ENCODE measurements at places on chromosomes 2 and 18.

DNA sequence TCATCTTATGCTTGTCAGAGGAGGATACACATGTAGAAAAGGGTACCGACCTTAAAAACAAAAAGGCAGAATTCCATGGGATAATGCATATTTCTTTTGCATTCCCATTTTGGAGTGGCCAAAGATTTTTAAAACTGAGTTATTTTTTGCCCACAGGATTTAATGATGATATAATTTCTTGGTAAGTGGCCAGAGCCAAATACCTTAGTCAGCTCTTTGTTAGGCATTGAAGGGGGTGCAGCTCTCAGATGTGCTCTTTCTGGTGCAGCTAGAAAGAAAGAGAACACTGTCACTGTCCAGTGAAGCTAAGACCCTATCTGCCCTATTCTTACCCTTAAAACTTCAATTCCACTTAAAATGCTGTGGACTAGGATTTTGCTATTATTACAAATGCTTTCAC is 10.8 kb downstream of the COQ10B start:
- peaks cover 38% of the 10 kb centered on the region for H3K36me3 ChIP-seq
- H3K4me1 ChIP-seq: peaks cover 5% of the 10 kb centered on the region
- no peaks in the 10 kb centered on the region for H3K27me3 ChIP-seq
- H3K4me3 ChIP-seq: no peak overlapping the region
- H3K27ac ChIP-seq: no peak overlapping the region
- no peak for DNase-seq

DNA sequence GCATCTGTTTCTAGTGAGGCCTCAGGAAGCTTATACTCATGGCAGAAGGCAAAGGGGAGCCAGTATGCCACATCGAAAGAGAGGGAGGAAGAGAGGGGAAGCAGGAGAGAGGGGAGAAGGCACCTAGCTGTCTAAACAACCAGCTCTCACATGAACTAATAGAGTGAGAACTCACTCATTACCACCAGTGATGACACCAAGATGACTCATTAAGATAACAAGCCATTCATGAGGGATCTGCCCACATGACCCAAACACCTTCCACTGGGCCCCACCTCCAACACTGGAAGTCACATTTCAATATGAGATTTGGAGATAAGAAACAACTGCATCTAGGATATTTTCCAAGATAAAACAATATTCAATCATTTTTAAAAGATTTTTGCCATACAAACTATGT is 753.9 kb upstream of the ZEB2 start:
- no peak overlapping the region for H3K4me3 ChIP-seq
- no peaks in the 10 kb centered on the region for H3K36me3 ChIP-seq
- no peak overlapping the region for H3K27ac ChIP-seq
- no peak for DNase-seq
- no peaks in the 10 kb centered on the region for H3K4me1 ChIP-seq
- H3K27me3 ChIP-seq: no peaks in the 10 kb centered on the region

GRCh38 chr2:191113761-191114160 is 37.0 kb downstream of the STAT4 start:
- peaks cover 60% of the 10 kb centered on the region for H3K4me1 ChIP-seq
- H3K4me3 ChIP-seq: peak overlapping the region; percentile 43
- peak overlapping the region; percentile 76 for H3K27ac ChIP-seq
- DNase-seq: no peak

GRCh38 chr2:164840930-164841718 is 499 bp downstream of the COBLL1 start:
- peak overlapping the region; percentile 73 for H3K4me3 ChIP-seq
- peak; percentile 29 for DNase-seq
- no peak overlapping the region for H3K27ac ChIP-seq
- H3K36me3 ChIP-seq: no peaks in the 10 kb centered on the region
- H3K27me3 ChIP-seq: peaks cover 52% of the 10 kb centered on the region

- H3K27me3 ChIP-seq: peaks cover 17% of the 10 kb centered on the region
- no peak for DNase-seq
- no peak overlapping the region for H3K4me3 ChIP-seq
- no peaks in the 10 kb centered on the region for H3K4me1 ChIP-seq
Observed at GRCh38 chr2:176668912-176669311, 399.7 kb downstream of the MTX2 start.

DNA sequence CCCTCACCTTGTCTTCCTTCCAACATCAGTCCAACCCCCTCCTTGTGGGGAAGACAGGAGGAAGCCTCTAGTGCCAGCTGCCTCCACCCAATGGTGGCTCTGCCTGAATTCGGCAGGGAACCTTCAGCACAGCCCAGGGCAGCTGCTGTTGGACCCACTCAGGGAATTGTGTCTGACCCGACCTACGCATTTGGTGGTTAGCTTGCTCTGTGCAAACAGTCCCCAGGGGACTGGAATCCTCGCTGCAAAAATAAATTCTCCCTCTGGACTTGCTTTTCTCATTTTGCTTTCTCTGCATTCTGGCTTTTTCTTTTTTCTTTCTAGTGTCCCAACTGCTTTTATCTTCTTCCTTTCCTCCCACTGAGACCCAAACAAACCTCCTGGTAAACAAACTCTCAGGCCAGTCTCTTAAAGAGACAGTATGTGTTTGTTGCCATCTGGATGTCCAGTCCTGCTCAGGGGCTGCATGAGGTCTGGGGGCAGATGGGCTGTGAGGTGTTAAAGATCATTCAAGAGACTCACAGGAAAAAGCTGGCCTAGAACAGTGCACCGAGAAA is 137.7 kb upstream of the HAAO start:
- H3K4me1 ChIP-seq: no peaks in the 10 kb centered on the region
- H3K27me3 ChIP-seq: peaks cover 2% of the 10 kb centered on the region
- H3K36me3 ChIP-seq: no peaks in the 10 kb centered on the region
- H3K27ac ChIP-seq: no peak overlapping the region
- H3K4me3 ChIP-seq: no peak overlapping the region

GRCh38 chr18:23861805-23862470 is 152.6 kb upstream of the TTC39C start:
- H3K4me3 ChIP-seq: no peak overlapping the region
- no peak for DNase-seq
- H3K36me3 ChIP-seq: peaks cover 7% of the 10 kb centered on the region
- peak overlapping the region; percentile 71 for H3K27ac ChIP-seq

GRCh38 chr2:98311771-98312545 is 34.3 kb upstream of the CNGA3 start:
- H3K4me1 ChIP-seq: no peaks in the 10 kb centered on the region
- no peaks in the 10 kb centered on the region for H3K36me3 ChIP-seq
- H3K27me3 ChIP-seq: peaks cover 9% of the 10 kb centered on the region
- H3K4me3 ChIP-seq: no peak overlapping the region
- no peak overlapping the region for H3K27ac ChIP-seq

DNA sequence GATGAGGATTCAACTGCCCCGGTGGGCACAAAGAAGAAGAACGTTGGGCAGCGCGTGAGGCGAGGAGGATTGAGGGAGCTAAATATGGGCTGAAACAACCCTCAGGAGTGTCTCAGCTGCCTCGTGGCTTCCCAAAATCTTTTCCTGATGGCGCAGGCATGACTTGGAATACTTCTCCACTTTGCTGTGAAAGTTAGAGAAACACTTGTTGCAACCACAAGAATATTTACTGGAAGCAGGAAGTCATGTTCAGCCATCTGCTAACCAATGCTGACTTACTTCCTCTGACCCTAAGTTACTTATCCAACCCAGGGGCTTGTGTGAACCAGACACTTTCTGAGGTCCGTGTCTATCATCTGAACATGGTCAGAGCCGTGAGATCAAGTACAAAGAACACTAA is 148.8 kb downstream of the ARL4C start:
- DNase-seq: no peak
- no peak overlapping the region for H3K4me3 ChIP-seq

DNA sequence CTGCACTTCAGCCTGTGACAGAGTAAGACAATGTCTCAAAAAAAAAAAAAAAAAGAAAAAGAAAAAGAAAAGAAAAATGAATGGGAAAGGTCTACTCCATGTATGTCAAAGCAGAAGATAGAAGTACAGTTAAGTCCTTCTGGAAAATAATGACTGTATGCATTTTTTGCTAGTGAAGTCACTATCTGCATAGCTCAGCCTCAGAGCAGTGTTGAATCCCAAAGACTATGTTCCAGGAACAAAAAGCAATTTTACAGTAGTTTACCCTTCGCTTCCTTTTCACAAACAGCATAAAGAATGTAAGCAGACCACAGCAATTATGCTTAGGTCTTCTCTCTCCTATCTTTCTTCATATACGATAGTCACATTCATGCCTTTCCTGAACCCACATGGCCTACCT is 497.4 kb downstream of the CMPK2 start:
- H3K27ac ChIP-seq: no peak overlapping the region
- DNase-seq: no peak
- no peaks in the 10 kb centered on the region for H3K36me3 ChIP-seq
- H3K4me3 ChIP-seq: no peak overlapping the region

GRCh38 chr2:62186156-62186905 is 9.6 kb upstream of the B3GNT2 start:
- no peaks in the 10 kb centered on the region for H3K36me3 ChIP-seq
- H3K4me3 ChIP-seq: no peak overlapping the region
- H3K4me1 ChIP-seq: no peaks in the 10 kb centered on the region
- peaks cover 11% of the 10 kb centered on the region for H3K27me3 ChIP-seq
- no peak for DNase-seq

DNA sequence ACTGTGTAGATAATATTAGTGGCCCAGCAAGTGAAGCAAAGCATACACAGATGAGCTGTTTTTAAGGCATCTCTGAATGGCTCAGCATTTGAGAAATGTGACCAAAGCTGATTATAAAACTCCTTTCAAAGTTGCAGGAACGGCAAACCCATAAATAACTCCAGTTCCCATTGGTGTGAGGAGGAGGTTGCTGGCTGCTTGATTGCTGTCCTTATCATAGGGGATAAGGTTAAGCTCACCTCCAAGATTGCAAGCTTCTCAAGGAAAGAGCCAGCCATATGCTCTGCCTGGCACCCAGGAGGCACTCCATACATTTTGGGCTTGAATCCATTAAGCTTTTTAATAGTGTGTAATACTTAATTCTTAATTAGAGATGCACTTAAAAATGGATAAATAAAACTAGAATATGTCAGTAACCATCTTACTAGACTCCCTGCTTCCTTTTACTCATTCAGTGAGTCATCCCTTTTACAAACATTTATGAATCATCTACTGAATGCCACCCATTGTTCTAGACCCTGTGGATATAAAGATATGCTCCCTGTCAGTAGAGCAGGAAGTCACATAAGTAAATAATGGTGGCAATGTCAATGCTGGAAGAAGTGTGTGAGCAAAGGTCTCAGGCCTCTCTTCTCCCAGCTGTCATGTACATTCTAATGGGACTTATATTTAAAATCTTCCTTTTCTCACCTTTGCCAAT is 99.3 kb downstream of the SPATS2L start:
- H3K36me3 ChIP-seq: peaks cover 9% of the 10 kb centered on the region
- DNase-seq: no peak
- H3K4me3 ChIP-seq: no peak overlapping the region
